ENCODE measurements at places on chromosomes 5 and 9.

GRCh38 chr9:136564379-136564988 is 18.6 kb upstream of the NOTCH1 start:
- H3K4me1 ChIP-seq: no peaks in the 10 kb centered on the region
- H3K27ac ChIP-seq: no peak overlapping the region
- H3K27me3 ChIP-seq: no peaks in the 10 kb centered on the region
- H3K36me3 ChIP-seq: no peaks in the 10 kb centered on the region

GRCh38 chr5:134148316-134148715 is 28.4 kb downstream of the SKP1 start:
- peak overlapping the region; percentile 9 for H3K27ac ChIP-seq
- no peak for DNase-seq
- H3K36me3 ChIP-seq: peaks cover 8% of the 10 kb centered on the region
- no peak overlapping the region for H3K4me3 ChIP-seq
- peaks cover 68% of the 10 kb centered on the region for H3K4me1 ChIP-seq
- H3K27me3 ChIP-seq: no peaks in the 10 kb centered on the region

GRCh38 chr5:9661316-9662015 is 31.3 kb upstream of the TAS2R1 start:
- peaks cover 1% of the 10 kb centered on the region for H3K36me3 ChIP-seq
- H3K27me3 ChIP-seq: no peaks in the 10 kb centered on the region
- H3K27ac ChIP-seq: no peak overlapping the region
- no peak overlapping the region for H3K4me3 ChIP-seq
- DNase-seq: no peak

DNA sequence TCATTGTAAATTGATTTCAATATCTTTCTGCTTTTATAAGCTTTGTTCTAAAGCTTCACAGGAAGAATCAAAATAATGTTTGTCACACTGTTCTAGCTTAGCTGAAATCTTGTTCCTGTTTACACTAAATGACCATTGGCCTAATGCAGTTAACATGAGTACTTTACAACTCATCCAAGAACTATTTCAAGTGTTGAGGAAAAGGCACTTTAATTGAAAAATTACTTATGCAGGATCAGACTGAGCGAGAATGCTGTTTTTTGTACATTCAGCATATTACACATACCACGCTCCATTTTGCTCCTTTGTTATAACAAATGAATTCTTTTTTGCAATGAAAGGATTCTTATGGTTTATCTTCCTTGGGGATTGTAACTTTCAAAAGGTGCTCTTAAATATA is 22.4 kb upstream of the SMIM15 start:
- H3K36me3 ChIP-seq: peaks cover 4% of the 10 kb centered on the region
- DNase-seq: no peak
- H3K4me1 ChIP-seq: no peaks in the 10 kb centered on the region
- no peak overlapping the region for H3K4me3 ChIP-seq
- no peaks in the 10 kb centered on the region for H3K27me3 ChIP-seq
- H3K27ac ChIP-seq: no peak overlapping the region

DNA sequence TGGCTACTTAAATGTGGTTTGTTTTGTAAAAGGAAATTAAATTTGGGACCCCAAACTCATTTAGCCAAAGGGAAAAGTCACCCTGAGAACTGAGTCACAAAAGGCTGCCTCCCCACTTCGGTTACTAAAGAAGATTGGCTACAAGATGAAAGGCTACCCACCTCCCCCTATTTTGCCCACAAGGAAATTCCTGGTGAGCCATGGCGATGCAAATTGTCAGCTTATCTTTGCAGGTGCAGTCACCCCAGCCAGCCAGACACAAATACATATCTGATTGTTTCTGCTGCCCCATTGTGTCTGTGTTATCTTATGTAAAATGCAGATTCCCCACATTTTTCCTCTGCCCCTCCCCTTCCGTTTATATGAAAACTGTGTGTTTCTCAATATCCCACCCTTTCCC is 8.9 kb downstream of the PAEP start:
- DNase-seq: no peak
- H3K4me3 ChIP-seq: no peak overlapping the region
- no peaks in the 10 kb centered on the region for H3K36me3 ChIP-seq
- no peaks in the 10 kb centered on the region for H3K4me1 ChIP-seq

DNA sequence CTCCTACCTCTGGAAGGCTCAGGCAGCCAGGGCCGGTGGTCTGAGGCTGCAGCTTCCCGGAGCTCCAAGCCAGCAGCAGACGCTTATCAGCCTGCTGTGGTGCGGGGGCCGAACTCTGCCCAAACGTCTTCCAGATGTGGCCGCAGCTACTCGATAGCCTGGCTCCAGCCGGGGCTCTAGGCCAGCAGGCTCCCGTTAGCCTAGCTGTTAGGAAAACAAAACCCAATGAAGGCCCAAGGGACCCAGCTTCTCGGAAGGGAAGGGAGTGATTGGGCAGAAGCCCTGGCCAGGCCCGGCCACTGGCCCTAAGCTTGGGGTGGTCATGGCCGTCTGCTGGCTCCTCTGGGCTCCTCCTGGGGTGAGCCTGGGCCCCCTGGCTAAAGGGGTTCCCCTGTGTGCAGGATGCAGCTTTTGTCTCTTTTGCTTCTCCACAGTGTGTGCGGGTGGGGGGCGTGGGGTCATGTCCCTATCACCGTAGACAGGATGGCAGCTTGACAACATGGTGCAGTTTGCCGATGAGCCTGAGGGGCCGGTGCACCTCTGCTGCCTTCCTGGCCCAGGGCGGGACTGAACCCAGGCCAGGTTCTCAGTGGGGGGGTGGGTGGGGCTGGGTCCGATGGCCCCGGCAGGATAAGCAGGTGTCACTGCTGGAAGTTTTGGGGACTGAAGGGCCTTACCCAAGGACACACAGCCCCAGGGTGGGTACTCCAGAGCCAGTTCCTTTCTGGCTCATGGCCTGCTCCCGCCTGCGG is 18.7 kb downstream of the MYMK start:
- no peak overlapping the region for H3K4me3 ChIP-seq
- no peak overlapping the region for H3K27ac ChIP-seq
- H3K27me3 ChIP-seq: no peaks in the 10 kb centered on the region
- peaks cover 9% of the 10 kb centered on the region for H3K36me3 ChIP-seq

DNA sequence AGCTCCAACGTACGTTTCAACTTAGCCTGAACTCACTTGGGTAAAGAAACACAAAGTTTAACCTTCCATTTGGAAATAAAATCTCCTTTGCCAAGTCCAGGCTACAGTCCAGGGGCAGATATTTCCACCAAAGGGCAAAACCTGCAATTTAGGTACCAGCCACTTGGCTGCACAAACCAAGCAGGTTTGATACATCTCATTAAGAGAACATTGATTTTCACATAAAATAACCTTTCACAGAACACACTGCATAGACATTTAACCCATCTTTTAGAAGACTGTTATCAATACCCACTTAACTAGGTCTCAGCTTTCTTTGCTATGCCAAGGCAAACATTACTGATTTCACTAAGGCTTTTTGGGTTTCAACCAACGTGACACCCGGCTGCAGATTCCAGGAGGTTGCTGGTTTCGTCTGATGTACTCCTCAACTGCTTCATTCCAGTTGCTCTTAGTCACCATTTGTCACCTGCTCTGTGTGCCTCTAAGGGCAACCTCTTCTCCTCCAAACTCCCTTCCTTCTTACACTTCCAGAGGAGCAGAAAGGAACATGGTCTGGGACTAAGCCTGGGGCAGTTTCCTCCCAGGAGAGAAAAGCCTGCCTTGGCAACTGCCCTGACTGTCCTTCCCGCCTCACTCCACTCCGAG is 67.1 kb downstream of the EPB41L4B start:
- no peak for DNase-seq
- no peak overlapping the region for H3K27ac ChIP-seq
- peaks cover 25% of the 10 kb centered on the region for H3K27me3 ChIP-seq
- no peak overlapping the region for H3K4me3 ChIP-seq

- no peaks in the 10 kb centered on the region for H3K36me3 ChIP-seq
- H3K4me1 ChIP-seq: no peaks in the 10 kb centered on the region
Observed at GRCh38 chr5:15587916-15588315, 87.9 kb downstream of the FBXL7 start.

GRCh38 chr9:35257986-35258659 is 96.3 kb downstream of the UNC13B start:
- H3K36me3 ChIP-seq: no peaks in the 10 kb centered on the region
- no peak overlapping the region for H3K27ac ChIP-seq
- H3K27me3 ChIP-seq: no peaks in the 10 kb centered on the region
- H3K4me1 ChIP-seq: no peaks in the 10 kb centered on the region

GRCh38 chr5:169394371-169394770 is 93.4 kb upstream of the SLIT3 start:
- no peaks in the 10 kb centered on the region for H3K36me3 ChIP-seq
- DNase-seq: no peak
- no peaks in the 10 kb centered on the region for H3K4me1 ChIP-seq
- no peak overlapping the region for H3K4me3 ChIP-seq
- no peak overlapping the region for H3K27ac ChIP-seq
- peaks cover 7% of the 10 kb centered on the region for H3K27me3 ChIP-seq

- H3K4me1 ChIP-seq: no peaks in the 10 kb centered on the region
- H3K27me3 ChIP-seq: no peaks in the 10 kb centered on the region
- no peak overlapping the region for H3K4me3 ChIP-seq
- H3K27ac ChIP-seq: no peak overlapping the region
- peaks cover 4% of the 10 kb centered on the region for H3K36me3 ChIP-seq
Observed at GRCh38 chr5:54159153-54159892, 151.1 kb downstream of the ARL15 start.

DNA sequence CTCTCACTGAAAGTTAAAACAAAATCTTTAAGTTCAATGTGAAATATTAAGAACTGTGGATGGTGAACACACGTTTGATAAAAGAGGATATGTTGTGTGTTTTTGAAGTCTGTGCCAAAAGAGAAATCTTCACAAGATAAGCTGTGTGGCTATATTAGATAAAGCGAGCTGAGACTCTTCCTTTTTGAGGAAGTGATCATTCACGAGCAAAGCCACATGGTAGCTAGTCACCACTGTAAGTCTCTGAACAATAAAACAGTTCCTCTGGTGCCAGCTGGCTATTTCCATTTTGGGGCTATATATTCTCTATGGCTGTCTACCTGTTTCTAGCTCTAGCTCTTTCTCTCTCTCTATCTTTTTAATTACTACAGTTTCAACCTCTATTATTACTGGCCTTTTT is 1849.2 kb upstream of the C9orf72 start:
- no peak for DNase-seq
- no peaks in the 10 kb centered on the region for H3K4me1 ChIP-seq

- H3K36me3 ChIP-seq: peaks cover 25% of the 10 kb centered on the region
- DNase-seq: no peak
- H3K4me3 ChIP-seq: peak overlapping the region; percentile 98
- H3K27me3 ChIP-seq: no peaks in the 10 kb centered on the region
- peaks cover 53% of the 10 kb centered on the region for H3K4me1 ChIP-seq
Observed at GRCh38 chr5:177134697-177135225, 1.2 kb downstream of the NSD1 start.

DNA sequence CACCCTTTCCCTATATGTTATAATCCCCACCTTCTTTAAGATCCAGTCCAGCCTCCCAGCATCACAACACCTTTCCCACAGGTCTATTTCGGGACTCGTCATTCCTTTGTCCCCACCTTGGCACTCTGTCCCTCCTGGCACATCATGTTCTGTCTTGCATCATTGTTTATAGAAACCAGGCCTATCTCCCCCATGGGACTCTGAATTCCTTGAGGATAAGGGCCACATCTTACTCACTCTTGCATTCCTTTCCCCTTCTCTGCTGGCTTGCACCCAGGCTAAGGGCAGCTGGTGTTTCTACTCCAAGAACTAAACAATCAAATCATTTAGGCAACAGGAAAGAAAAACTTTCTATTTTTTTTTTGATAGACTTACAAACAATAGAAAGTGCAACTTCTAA is 205.7 kb downstream of the AGTPBP1 start:
- H3K27ac ChIP-seq: no peak overlapping the region
- no peaks in the 10 kb centered on the region for H3K27me3 ChIP-seq
- H3K36me3 ChIP-seq: no peaks in the 10 kb centered on the region
- no peak for DNase-seq
- H3K4me1 ChIP-seq: peaks cover 9% of the 10 kb centered on the region
- H3K4me3 ChIP-seq: no peak overlapping the region

DNA sequence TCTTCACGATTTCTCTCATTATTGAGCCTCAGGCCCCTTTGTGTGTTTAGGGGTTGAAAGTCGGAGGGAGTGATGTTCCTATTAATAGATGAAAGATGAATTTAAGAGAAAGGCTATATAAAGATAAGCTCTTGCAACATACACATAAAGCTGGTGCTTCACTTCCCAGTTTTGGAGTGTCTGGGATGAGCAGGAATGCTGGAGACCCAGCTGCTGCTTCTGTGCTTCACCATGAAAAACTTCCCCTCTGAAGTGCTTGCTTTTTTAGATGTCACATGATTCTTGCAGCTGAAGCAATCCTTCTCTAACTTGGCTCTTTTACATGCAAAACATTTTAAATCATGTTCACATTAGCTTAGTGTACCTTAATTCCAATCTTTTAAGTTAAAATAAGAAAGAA is 19.7 kb upstream of the SNCAIP start:
- no peak overlapping the region for H3K4me3 ChIP-seq
- DNase-seq: no peak
- no peak overlapping the region for H3K27ac ChIP-seq
- H3K36me3 ChIP-seq: no peaks in the 10 kb centered on the region
- H3K4me1 ChIP-seq: no peaks in the 10 kb centered on the region

DNA sequence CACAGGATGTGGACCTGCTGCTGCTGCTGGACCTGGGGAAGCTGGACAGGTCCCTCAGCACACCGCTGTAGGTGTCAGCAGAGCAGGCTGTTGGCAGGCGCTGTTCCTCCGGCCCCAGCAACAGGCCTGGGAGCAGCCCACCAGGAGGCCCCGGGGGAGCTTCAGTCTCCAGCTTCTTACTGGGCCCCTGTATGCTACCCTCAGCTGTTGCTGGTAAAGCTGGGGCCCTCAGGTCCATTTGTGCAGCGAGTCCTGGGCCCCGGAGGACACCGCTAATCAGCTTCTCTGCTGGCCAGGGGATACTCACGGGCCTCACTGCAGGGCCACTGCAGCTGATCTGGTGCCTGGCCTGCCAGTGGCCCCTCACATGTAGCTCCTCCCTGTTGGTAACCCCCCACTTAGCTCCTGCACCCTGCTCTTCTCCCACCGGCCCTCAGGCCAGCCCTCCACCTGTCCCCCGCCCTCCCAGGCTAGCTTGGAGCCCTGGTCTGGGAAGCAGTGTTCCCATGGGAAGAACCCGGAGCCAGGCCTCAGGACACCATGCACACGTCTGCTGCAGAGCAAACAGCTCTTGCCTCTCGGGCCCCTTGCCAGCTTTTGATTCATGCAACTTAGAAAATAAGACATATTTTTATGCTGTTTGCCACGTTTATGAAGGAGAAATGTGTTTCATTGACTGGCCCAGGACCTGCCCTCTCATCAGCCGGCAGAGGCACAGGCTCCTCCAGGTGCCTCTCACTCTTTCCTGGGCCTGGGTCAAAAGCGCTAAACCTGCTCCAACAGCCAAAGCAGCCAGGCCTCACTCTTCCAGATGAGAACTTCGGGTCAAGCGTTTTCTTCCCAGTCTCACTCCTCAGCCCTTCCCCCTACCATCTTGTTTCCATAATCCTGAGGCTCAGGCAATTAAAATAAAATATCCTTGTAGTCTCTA is 61.0 kb upstream of the ADAMTS2 start:
- peaks cover 5% of the 10 kb centered on the region for H3K36me3 ChIP-seq
- no peaks in the 10 kb centered on the region for H3K4me1 ChIP-seq
- H3K4me3 ChIP-seq: no peak overlapping the region
- no peak overlapping the region for H3K27ac ChIP-seq
- no peaks in the 10 kb centered on the region for H3K27me3 ChIP-seq
- DNase-seq: no peak

- H3K4me1 ChIP-seq: peaks cover 7% of the 10 kb centered on the region
- no peak for DNase-seq
- H3K36me3 ChIP-seq: no peaks in the 10 kb centered on the region
Observed at GRCh38 chr5:59798862-59799667, 94.5 kb downstream of the PDE4D start.

GRCh38 chr9:128558431-128559310 is 6.3 kb downstream of the SPTAN1 start:
- no peaks in the 10 kb centered on the region for H3K27me3 ChIP-seq
- no peaks in the 10 kb centered on the region for H3K36me3 ChIP-seq
- peak overlapping the region; percentile 76 for H3K4me3 ChIP-seq
- H3K4me1 ChIP-seq: peaks cover 14% of the 10 kb centered on the region
- H3K27ac ChIP-seq: peak overlapping the region; percentile 81

Measured in activated T-cell treated with anti-CD3 and anti-CD28 coated beads, Interleukin-2, amount 50 U/mL, for 72 hours (primary cell).